Stimulated activated CD8-positive, alpha-beta memory T cell treated with anti-CD3 and anti-CD28 coated beads, Interleukin-15, amount 100 ng/mL, for 24 hours (primary cell): ENCODE measurements at places on chromosomes 12 and 14.

GRCh38 chr12:102694903-102695302 lies 214.5 kb upstream of the IGF1 start:
- DNase-seq: no peak

- no peak for DNase-seq
These were observed 88.3 kb downstream of the OTOGL start for GRCh38 chr12:80187660-80188090.

GRCh38 chr12:31906557-31907301 lies 52.5 kb upstream of the RESF1 start:
- no peak for DNase-seq

GRCh38 chr12:51028126-51028812 lies 2.1 kb upstream of the SLC11A2 start:
- DNase-seq: no peak

DNA sequence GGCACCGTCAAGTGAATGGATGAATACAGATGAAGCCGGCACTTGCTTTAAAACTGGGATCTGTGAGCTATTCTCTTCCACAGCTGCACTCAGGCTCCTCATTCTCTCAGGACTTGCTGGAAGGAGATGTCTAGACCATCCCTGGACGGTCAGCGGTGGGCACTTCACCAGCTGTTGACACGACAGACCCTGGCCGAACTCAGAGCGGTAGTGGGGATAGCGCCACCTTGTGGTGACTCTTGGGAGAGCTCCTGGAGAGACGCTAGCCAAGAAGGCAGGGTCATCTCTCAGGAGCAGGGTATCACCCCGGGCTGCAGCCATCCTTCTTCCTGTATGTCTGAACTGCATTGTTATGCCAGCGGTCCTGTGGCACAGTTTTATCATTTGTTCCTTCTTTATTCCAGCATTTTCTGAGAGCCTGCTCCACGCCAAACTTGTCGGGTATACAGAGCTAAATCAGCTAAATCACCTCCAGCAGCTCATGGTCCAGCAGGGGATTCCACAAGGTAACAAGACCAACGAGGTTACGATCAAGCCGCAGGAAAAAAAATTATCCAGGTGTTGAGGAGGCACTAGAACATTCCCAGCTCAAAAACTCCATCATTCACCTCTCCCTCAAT lies 10.0 kb downstream of the WNT1 start:
- DNase-seq: peak; percentile 61

DNA sequence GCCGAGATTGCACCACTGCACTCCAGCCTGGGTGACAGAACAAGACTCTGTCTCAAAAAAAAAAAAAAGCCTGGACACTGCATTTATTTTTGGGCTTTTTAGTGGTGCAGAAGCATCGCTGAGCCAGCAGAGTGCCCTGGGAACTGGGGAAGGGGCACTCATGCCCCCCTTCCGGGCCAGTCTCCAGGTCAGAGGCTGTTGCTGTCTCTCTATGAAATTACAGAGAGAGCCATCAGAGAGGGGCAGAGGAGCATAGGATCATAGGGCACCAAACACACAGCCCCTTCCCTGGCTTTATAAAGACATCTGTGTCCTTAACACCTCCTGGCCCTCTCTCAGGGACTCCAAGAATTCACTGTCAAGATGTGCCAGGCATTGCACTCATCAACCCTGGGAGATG lies 195.8 kb downstream of the CALM1 start:
- DNase-seq: no peak

GRCh38 chr14:21024585-21025370 lies at the start of gene NDRG2:
TSS of gene NDRG2 (minus strand) at chr14:21025061. CDS start at chr14:21023315, 1,746 bp downstream.
- DNase-seq: peak; percentile 38

DNA sequence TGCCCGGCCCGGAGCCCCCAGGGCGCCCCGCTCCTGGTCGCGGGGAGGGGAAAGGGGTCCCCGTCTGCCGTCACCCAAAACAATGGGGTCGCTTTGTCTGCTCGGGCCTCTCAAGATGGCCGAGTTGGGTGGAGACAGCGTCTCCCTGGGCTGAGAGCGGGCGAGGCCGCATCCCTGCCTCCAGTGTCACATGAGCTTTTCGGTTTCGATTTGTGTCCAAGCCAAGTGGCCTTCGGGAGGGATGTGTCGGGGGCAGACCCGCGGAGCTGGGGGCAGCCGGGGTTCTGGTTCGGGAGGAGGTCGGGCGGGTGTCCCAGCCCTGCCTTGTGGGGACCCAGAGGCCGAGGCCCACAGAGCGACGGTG lies 790 bp downstream of the DYNC1H1 start:
- DNase-seq: peak; percentile 15

GRCh38 chr12:49705479-49706134 lies 1.6 kb downstream of the FMNL3 start:
- no peak for DNase-seq

GRCh38 chr12:132886529-132887477 lies 602 bp downstream of the CHFR start:
- no peak for DNase-seq

DNA sequence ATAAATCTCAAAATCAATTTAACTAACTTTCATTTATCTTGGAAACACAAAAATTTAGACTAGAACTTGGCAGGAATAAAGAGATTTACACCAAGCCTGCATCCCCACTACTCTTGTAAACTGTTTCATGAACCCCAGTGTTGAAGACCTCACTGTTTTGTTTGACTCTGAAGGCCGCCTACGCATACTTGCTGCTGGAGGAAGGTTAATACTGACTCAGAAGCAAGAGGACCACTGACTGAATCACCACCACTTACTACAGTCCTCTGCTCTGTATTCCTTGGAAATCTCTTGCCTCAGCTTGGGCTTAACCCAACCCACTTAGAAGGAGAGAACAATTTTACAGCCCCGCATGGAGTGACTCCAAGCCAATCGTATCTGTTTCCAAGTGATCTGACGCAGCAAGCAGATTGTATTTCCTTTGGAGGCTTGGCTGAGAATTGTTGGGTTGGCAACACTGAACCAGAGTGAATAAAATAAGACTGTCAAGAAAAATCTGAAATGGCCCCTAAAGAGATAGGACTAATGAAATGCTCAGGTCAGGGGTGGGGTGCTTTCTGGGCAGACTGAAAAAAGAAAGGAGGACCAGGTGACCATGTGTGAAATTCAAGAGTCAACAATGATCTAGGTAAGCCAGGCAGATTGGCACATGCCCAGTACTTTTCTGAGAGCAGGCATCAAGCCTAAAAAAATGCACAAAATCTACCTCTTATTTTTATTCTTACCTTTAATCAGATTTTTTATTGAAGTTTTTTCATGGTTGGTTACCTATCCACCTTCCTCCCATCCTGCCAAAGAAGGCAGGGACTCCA lies 248.6 kb downstream of the ZFP36L1 start:
- DNase-seq: no peak

DNA sequence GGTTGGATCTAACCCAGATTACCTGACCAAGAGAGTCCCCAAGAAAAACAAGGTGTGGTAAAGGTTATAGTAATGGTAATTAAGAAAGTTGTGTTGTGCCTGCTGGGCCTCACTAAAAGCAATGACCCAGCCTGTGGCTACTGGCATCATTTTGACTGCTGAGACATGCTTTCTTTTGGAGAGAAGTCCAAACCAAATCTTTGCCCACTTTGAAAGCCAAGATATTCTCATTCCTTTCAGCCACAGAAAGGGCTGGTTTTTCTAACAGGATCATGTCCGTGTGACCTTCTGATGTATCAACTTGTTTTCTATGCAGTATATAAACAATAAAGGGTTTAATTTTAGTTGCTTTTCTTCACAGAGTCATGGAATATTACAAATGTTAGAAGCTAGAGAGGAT lies 388.6 kb downstream of the RAD51B start:
- DNase-seq: no peak

DNA sequence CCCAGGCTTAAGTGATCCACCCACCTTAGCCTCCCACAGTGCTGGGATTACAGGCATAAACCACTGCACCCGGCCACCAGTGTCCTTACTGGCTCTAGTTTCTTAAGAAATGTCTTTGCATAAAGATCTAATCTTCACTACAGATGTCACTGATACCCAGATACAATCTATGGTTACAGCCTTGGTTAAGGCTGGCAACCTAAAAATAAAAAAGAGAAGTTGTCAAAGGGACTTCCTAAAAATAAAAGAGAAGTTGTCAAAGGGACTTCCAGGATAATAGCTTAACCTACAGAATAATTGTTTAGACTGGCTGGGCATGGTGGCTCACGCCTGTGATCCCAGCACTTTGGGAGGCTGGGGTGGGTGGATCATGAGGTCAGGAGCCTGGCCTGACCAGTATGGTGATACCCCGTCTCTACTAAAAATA lies 27.6 kb downstream of the ETFBKMT start:
- DNase-seq: no peak

GRCh38 chr12:118107011-118107410 lies 3.2 kb upstream of the VSIG10 start:
- DNase-seq: no peak

- DNase-seq: no peak
These were observed 4.5 kb downstream of the ACOT6 start for GRCh38 chr14:73616831-73617230.

- no peak for DNase-seq
These were observed 1292.2 kb upstream of the TMEM132C start for GRCh38 chr12:126974779-126975178.
